Suppressor macrophage (primary cell): ENCODE measurements at places on chromosomes 4 and X.

GRCh38 chrX:148929686-148930085, 429.3 kb downstream of the AFF2 start:
- peak; percentile 2 for DNase-seq

- no peak for DNase-seq
Observed at GRCh38 chr4:134754301-134755019, 552.9 kb upstream of the PABPC4L start.

DNA sequence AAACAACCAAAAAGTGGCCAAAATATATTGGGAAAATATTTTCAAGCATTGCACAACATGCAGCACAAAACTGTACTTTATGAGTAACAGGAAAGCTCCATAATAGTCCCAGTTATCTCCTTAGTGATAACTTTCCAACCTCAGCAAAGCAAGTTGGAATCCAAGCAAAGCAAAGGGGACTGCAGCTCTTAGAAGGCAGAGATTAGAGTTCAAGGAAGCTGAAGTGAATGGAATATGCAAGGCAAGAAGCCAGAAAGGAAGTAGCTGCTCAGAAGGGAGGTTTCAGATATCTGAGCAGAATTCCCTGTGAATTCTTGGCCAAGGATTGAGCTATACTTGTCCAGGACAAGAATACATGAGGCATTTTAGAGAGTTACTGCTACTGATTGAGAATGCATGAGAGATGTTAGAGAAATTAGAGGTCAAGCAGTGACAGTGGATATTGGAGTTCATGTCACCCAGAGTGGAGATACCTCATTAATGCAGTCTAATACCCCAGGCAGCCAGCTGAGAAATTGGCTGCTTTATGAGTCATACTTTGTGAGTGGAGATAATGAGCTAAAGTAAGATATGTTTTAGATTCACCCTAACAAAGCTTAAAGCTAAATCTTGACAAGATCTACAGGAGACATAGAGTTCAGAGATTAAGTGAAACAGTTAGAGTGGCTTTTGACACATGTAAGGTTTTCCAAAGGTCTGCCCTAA, 102.8 kb downstream of the INPP4B start:
- no peak for DNase-seq

DNA sequence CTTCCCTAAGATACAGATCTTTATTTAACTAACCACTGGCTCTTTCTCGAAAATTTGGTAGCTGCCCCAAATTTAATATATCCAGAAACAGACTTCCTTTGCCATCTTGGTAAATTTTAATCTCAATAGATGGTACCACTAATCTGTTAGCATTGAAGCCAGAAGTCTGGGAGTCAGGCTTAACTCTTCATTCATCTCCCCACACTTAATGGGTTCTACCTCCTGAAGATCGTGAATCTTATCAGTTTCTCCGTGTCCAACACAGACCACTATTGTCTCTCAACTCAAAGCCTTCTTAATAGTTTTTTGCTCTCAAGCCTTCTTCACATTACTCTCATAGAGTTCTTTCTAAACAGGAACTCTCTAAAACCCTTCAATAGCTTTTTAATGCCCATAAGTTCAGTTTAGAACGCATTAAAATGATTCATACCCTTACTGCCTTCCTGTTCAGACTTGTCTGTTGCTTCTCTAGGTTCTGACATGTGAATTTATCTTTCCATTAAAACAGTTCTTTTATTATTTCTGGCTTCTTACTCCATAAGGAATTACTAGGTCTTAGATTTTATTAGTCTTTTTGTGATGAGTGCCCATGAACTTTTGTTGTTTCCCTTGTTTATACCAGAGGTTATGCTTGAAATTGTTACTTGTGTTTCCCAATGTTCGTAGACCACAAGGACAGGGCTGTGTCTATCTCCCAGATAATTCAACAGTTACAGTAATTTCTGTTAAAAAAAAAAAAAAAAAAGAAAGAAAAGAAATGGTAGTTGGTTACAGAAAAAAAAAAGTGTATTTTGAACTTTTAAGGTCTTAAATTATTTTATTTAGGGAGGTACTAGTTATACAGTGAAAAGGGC, 54.7 kb downstream of the SMARCAD1 start:
- DNase-seq: no peak

GRCh38 chr4:152719801-152720556, 40.2 kb upstream of the TMEM154 start:
- no peak for DNase-seq

DNA sequence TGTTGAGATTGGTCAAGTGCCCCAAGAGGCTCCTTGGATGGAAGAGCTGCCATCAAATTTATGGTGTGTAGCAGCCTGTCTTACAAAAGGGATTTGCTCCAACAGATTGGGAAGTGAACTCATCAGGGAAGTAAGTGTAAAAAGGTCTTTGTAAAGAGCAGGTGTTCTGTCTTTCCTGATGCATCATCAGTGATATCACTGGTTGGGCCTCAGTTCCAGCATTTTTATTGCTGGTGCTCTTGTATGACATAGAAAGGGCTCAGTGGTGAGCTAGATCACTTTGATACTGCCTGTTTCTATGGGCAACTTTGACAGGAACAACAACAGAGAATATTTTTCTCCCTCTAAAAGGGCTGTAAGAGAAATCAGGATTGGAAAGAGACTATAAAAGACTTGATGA, 8.7 kb upstream of the GABRE start:
- DNase-seq: no peak

- no peak for DNase-seq
Observed at GRCh38 chrX:71632923-71633657, 14.8 kb upstream of the CXCR3 start.

- DNase-seq: no peak
Observed at GRCh38 chr4:23828020-23828715, 61.7 kb downstream of the PPARGC1A start.

GRCh38 chrX:54415534-54416350, 24.5 kb upstream of the TSR2 start:
- no peak for DNase-seq

GRCh38 chrX:100072336-100072735, 337.7 kb downstream of the PCDH19 start:
- DNase-seq: no peak

GRCh38 chr4:143375326-143376073, 38.8 kb downstream of the GAB1 start:
- DNase-seq: peak; percentile 60

DNA sequence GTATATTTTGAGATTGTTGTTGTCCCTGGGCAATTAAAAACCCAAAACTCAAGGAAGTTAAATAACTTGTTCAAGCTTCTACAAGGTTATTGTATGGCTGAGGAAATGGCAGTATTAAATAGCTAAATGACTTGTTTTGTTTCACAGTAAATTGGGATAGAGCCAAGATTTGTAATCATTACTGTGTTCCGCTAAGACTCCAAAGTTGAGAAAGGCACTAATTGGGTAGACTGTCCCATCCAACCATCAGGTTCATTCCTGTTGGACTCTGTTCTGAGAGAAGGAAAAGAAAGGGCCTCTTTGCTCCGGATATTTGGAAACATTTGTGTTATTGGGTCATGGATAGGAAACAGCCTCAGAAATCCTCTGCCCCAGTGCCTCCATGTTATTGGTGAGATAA, 82.2 kb downstream of the DCLK2 start:
- no peak for DNase-seq

DNA sequence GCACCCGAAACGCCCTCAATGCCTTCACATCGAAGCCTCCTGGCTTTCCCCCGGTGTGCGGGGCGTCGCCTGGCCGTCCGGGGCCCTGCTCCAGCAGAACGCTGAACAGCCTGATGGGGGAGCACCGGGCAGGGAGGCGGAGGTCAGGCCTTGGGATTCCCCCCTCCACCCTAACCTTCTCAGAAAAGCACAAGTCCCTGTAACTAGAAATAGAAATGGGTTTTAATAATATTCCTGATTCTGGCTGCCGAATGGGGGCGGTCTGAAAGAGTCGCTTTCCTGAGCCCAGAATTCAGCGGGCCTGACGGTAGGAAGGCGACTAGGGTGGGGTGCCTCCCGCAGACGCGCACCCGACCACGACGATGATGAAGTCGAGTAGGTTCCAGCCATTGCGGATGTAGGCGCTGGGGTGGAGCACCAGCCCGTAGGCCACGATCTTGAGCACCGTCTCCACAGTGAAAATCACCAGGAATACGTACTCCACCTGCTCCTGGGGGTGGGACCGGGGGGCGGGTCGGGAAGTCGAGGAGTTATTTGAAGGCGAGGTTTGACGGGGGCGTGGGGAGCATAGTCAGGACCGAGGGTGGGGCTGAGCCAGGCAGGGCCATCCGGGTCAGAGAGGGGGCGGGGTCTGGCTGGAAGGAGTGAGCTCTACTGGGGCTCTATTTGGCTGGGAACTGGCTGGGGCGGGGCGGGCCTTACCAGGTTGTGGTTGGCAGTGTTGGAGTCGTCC, 2.5 kb downstream of the CACNA1F start:
- peak; percentile 43 for DNase-seq

DNA sequence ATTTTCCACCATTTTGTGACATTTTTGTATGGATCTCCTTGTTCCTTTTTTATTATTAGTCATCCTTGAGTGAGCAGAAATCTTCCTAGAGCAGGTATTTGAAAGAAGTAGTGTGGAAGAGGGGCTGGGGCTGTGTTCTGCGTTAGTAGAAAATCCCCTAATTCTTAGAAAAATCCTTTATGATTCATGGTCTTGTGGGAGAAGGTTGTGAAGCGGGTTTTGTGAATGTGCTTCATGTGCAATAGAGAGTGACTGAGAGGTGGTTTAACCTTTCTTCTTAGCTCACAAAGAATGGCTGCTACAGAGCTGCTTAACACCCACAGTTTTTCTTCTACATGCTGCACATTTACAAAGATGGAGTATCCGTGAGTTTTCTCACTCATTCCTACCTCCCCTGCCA, 220.5 kb downstream of the IDS start:
- DNase-seq: no peak

GRCh38 chr4:25180524-25181131, 20.4 kb upstream of the SEPSECS start:
- DNase-seq: peak; percentile 45

DNA sequence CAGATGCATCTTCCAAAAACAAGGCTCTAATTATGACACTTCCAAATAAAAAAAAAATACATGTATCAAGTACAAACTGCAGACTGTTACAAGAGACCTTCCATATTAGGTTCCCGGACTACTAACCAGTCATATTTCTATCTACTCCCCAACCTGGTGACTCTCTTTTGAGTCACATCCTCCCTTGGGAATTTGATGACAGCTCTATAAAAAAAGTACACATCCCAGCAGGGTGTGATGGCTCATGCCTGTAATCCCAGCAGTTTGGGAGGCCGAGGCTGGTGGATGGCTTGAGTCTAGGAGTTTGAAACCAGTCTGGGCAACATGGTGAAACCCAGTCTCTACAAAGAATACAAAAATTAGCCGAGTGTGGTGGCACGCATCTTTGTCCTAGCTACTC, 14.9 kb downstream of the RPGR start:
- no peak for DNase-seq

GRCh38 chr4:122826553-122827257, at the start of gene FGF2:
TSS of gene FGF2 (plus strand) at chr4:122826831. CDS start at chr4:122827175, 344 bp downstream.
- peak; percentile 8 for DNase-seq

GRCh38 chrX:118189000-118189399, 72.4 kb upstream of the KLHL13 start:
- DNase-seq: no peak

DNA sequence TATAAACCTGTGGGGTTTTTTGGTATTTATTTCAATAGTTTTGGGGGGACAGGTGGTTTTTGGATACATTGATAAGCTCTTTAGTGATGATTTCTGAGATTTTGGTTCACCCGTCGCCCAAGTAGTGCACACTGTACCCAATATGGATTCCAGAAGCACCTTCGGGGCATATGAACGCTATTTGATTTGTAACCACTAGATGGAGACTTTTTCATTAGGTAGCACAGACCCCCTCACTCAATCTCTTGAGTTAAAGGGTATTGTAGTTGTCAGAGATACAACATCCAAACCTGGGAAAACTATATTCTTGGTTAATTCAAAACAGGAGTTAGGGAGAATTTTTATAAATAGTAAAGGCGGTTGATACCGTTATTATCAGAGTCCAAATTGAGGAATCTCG, 79.8 kb downstream of the SPANXN3 start:
- peak; percentile 3 for DNase-seq

DNA sequence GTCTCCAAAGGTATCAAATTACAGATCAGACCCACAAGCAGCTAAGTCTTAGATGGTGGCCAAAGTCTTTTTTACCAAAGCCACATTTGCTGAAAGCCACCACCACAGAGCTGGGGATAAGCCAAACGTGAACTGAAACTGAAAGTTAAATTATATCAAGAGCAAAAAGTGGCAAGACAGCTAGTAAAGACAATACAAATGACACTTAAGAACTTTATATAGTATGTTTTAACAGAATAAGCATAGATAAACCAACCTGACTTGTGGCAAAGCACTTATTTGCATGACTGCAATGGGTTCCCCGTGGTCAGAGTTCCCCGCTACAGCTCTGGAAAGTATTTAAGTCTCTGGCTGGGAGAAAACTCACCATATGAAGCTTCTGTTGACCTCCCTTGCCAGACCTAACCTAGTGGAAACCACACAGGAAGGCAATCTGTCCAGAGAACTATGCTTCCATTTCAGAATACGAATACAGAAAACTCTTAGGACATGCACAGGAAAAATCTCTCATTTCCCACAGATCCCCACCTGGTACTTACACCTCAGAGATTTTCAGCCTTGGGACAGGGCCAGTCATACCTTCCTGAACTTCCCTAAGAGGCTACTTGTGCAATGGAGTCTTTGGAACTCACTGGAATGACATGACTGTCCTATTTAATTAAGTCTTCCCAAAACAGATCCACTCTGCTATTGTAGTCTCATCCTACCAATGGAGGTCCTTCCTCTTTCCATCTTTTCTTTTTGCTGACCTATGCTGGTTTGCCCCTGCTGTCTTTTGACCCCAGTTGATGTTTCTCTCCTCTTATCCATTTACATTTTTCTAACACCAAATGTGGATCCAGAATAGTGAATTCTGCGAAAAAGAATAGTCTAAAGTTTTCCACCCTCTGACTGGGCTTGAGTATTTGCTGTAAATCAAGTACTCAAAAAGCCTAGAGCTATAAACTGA, 225.1 kb downstream of the NR3C2 start:
- peak; percentile 6 for DNase-seq

DNA sequence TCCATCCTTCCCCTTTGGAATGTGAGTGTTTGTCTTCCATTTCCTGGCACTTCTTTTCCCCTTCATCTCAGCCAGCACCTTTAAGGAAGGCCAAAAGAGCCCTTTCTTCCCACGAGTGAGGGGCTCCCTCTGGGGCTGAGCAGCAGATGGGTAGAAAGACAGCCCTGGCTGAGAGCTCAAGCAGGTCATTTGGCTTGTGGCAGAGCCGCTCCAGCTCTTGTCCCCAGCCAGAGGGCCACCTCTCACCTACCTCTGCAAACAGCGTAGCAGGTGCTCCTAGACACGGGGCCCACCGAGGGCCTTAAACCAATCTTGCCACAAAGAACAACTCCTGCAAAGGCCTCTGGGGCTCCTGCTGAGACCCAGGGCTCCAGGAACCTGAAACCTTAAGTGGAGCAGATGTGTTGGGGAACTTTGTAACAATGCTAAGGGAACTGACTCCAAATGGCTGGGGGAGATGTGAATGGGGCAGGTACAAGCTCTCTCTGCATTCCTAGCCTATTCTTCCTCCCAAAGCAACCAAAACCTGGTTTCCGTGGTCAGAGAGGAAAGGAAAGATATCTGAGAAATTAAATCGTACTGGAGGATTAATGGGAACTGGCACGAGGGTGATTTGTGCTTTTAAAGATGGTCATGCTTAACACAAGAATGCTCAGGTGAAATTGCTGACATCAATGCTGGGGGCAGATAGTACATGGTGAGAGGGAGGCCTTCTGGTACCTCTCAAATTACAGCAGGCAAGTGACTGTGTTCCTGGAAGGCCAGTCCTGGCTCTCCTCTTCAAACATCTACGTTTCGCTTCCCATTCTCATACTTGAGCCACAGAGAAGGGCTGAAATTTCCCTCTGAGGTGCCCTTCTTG, 27.0 kb downstream of the TFDP3 start:
- DNase-seq: no peak
